ENCODE measurements at places on chromosomes 12 and 14.

DNA sequence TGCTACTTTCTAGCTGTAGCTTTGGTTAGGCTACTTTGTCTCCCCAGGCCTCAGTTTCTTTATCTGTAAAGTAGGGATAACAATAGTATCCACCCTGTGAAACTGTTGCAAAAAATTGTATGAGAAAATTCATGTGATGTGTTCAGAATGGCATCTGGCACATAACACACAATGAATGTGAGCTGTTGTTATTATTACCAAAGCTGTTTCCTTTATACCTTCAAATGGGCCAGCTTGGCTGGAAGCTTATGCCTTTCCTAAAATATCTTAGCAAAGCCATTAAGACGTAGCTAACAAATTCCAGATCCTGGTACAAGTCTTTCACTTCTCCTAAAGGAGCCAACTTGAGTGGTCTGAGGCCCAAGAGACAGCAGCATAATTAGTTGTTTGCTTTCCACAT lies 25.2 kb upstream of the MANSC4 start:
- no peak for DNase-seq

GRCh38 chr12:74490390-74491064 lies 47.1 kb upstream of the ATXN7L3B start:
- no peak for DNase-seq

GRCh38 chr12:76201758-76202157 lies 117.3 kb upstream of the NAP1L1 start:
- DNase-seq: no peak

DNA sequence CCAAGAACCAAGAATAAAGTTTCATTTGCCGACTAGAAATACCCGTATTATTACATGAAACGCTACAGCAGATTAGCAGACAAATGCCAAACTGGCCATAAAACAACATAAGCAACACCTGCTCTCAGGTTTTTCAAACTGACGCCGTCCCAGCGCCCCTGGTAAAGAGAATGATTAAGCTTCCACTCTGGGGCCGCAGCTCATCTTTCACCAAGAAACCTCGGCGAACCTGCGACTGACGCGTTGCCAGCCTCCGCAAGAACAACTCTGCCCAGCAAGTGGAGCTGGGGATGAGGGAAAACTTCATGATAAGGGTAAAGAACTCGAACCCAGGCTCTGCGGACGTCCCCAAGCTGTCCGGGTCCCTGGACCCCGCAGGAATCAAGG lies 530 bp downstream of the ARL1 start:
- DNase-seq: no peak

GRCh38 chr14:31243860-31244259 lies 36.3 kb upstream of the HECTD1 start:
- DNase-seq: no peak

GRCh38 chr14:56902385-56902784 lies 92.1 kb upstream of the OTX2 start:
- DNase-seq: no peak

- no peak for DNase-seq
These were observed 87.6 kb downstream of the SEC23A start for GRCh38 chr14:39015360-39015961.

DNA sequence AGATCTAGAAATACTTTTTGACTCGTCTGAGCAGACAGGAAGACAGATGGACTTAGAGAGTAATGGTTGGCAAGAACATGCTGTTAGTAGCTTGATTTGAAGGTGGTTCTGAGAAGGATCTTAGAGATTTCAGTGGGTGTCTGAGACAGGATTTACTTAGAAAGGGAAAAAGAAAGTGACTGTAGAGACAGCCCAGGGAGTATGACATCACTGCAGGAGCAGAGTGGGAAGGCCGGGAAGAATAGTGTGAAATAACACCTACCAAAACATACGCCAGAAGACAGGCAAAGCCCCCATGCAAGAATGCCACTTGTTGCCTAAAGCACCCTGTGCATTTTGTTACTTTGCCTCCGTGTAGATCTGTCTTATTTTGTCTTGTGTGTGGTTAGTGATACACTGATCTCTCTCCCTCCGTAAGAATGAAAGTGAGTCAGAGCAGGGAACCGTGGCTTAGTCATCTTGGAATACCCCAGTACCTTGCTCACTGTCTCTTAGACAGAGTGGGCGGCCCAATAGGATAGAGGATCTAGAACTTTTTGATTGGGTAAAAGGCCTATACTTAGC lies 161.3 kb upstream of the IFNG-AS1 start:
- no peak for DNase-seq

DNA sequence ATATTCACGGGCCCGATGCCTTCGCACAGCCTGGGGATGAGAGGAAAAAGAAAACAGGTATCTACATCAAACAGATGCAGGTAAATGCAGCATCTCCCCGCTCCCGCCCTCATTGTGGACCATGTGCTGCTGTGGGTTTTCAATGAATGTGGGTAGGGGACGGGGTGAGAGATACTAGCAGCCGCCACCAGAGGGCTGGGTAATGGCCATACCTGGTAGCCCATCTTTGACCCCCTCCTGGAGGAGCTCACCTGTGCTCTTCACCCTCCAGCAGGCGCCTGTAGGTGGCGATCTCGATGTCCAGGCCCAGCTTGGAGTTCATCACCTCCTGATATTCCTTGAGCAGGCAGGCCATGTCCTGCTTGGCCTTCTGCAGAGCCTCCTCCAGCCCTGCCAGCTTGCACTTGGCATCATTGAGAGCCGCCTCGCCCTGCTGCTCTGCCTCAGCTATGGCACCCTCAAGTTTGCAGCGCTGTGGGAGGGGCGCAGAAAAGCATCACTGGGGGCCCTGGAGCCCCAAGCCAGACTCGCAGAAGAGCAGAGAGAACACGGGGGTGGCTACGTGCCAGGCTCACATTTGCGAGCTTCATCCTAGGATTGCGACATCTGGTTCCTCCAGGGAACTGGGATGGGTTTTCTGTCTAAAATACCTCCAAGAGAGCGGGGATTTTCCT lies 10.2 kb downstream of the KRT82 start:
- no peak for DNase-seq

DNA sequence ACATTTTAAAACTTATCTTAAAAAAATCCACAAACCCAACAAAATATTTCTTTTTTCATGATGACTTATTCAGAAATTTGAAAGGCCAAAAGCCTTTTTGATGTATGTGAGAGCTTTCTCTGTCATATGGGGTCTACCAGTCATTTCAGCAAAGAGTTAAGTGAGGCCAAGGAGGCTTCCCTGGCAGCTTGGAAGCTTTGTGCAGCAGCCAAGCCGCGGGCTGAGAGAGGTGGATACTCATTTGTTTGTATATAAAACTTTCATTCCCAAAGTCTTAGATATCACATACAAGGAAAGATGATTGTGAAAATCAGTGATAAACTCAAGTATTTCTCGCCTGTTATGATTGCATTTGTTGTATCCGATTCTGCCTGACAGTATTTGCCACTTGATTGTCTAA lies 48.5 kb upstream of the RNU6-8 start:
- no peak for DNase-seq

- DNase-seq: peak; percentile 80
These were observed 6.7 kb upstream of the MRPS35 start for GRCh38 chr12:27703720-27704452.

DNA sequence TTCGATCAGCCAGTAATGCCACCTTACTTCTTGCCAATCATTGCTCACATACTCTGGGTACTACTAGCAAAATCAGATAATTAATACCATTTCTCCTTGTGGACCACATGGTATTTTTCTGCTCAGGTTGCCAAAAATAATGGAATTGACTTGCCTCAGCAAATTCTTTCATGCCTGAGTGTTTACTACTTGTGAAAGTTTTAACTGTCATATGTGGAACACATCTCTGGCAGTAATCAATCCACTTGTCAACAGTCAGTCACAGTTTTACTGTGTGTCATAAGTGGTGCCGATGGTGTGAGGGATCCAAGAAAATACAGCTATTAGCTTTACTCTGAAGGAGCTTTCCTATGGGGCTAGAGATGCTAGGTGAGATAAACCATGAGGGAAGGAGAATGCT lies 55.3 kb upstream of the ATF1 start:
- no peak for DNase-seq

- no peak for DNase-seq
These were observed 7.2 kb upstream of the CALCOCO1 start for GRCh38 chr12:53734425-53734824.

DNA sequence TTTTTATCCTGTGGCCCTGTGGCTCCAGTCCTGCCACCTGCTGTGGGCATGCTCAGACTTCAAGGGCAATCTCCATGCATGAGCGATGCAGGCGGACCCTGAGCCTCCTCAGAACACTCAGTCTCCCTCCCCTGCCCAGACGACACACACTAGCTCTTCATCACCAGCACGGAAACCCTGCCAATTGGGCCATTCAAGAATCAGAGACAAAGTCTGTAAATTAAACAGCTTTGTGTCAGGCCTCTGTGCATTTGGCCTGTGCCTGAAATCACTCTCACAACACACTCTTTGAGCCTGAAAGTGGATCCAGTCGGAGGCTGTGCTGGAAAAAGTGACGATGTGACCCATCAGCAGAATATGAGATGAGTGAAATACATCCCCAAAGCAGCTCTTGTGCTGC lies 12.5 kb downstream of the POU6F1 start:
- DNase-seq: no peak

DNA sequence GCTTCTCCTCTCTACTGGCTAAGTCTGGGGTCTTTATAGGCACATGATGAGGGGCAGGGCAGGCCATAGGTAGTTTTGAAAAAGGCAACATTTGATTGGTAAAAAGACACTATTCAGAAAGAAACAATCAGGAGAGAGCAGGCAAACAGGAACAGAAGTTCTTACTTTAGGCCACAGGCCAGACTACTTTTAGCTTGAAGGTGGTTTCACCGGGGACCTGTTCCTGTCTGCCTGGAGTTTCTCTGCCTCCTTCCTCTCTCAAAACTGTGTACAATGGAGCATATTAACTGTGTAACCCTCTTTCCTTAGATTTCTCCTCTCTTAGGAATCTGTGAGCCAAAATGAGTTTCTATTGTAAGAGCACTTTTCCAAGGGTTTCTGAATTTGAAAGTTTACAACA lies 167.9 kb upstream of the AVPR1A start:
- DNase-seq: no peak

DNA sequence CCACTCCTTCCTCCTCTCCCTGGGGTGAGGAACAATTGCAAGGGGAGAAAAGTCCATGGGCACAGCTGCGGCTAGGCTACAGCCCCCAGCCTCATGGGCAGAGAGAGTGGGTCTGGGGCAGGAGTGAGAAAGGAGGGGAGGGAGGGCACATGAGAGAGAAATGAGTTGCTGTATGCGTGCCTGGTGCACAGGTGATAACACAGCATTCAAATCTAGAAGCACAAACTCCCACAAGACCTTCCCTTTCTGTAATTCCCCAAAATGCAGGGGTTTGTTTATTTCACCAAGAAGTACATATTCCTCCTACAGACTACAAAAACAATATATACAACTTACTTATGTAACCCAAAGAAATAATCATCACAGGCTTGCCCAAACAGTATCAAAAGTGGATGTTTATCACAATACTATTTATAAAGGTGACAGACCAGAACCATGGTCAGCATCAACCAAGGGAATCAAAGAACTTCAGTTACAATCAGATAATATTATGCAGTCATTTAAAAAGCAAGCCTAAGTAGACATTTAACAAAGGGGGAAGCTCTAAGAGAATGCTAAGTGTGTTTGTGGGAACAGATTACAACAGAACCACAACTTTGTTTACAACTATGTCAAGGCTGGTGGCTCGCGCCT lies 54.2 kb downstream of the ITPK1 start:
- DNase-seq: no peak

DNA sequence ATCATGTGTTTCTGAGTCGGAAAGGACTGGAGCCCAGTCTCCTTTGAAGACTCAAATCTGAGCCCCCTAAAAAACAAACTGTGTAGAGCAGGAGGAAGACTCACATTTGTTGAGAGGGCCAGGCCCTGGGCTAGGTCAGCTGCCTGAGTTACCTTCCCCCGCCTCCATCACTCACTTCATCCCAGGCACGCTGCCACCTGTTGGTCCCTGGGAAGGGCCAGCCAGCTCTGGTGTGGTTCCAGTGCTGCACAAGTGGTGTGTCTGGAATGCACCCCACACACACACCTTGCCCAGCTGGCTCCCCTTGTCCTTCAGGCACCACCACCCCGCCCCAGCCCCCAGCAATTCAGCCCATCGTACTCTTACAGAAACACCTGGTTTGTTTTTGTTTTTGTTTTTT lies 9.0 kb downstream of the MVK start:
- DNase-seq: no peak

DNA sequence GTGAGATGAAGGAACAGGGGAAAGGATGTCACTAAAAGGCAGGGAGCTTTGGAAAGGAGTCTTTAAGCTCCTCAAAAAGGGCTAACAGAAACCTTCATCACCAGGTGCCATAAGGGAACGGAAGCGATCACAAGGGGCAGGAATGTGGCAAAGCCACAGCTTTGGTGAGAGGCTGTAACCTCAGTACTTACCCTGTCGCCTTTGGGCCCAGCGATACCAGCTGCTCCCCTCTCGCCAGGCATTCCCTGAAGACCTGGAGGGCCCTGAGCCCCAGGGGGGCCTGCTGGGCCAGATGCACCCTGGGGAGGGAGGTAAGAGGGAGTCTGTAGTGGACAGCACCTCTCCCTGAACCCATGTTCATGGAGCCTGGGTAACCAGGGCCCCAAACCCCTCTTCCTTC lies 18.9 kb downstream of the TMEM106C start:
- no peak for DNase-seq

DNA sequence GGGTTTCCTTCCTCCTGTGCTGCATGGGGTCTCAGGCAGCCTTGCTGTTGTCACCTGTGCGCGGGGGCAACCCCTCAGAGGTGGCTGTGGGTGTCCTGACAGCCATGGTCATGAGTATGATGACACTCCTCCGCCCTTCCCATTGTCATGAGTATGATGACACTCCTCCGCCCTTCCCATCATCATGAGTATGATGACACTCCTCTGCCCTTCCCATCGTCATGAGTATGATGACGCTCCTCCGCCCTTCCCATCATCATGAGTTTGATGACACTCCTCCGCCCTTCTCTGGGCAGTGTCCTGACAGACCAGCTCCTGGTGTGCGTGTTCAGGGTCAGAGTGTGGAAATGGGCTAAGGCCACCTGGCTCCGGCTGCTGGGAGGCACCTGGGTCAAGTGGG lies 40.0 kb downstream of the FBRSL1 start:
- no peak for DNase-seq

- DNase-seq: no peak
These were observed 39.6 kb downstream of the ACACB start for GRCh38 chr12:109156036-109156435.

DNA sequence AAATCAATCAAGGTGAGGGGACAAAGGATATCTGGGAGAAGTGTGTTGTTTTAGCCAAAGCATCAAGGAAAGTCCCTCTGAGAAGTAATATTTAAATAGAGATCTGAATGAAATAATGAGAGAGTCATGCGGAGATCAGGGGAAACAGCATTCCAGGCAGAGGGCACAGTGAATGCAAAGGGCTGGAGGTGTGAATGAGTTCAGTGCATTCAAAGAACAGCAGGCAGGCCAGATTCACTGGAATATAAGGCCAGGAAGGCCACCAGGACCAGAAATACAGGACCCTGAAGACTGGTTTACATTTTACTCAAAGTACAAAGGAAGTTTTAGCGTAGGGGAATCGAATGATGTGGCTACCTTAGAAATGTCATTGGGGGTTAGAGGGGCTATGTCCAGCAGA lies 436.2 kb upstream of the TMEM132C start:
- no peak for DNase-seq

- DNase-seq: no peak
These were observed 6.3 kb downstream of the FRS2 start for GRCh38 chr12:69476276-69477017.
